ENCODE measurements at places on chromosomes 16 and 17.

- DNase-seq = no peak
These were observed 1.6 kb downstream of the SEZ6 start for GRCh38 chr17:29004081-29004692.

GRCh38 chr16:5835876-5836275, 738.3 kb upstream of the EEF2KMT start:
- no peak for DNase-seq

GRCh38 chr16:47392081-47392480, 68.8 kb downstream of the ITFG1 start:
- DNase-seq = no peak

DNA sequence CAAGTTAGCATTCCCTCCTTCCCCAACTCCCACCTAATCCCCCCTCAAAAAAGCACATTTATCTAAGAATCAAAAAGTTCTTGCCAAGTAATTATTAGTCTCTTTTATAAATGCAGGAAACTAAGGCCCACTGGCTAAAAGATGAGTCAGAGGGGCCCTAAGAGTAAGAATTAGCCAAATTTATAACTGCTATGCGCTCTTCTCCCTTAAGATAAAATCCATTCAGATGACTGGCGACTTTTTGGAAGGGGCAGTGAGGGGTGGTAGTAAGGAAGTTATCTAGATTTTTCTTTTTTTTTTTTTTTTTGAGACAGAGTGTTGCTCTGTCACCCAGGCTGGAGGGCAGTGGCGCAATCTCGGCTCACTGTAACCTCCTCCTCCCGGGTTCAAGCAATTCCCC, 17.1 kb downstream of the ZNF652 start:
- DNase-seq = no peak

DNA sequence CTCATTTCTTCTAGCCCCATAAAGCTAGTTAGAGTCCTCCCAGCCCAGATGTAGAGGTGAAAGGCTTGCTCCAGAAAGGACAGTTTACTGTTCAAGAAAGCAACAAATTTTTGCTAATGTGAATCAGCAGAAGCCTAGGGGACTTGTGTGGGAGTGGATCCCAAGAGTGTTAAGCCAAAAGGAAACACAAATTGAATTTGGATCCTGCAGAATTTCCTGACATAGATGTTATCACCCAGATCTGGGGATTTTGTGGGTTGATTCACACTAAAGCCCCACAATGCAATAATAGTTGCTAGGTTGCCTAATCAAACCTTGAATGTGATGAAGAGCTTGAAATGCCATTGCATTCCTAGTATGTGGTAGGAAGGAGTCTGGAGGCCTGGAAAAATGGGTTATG, 135.2 kb upstream of the HS3ST3A1 start:
- no peak for DNase-seq

DNA sequence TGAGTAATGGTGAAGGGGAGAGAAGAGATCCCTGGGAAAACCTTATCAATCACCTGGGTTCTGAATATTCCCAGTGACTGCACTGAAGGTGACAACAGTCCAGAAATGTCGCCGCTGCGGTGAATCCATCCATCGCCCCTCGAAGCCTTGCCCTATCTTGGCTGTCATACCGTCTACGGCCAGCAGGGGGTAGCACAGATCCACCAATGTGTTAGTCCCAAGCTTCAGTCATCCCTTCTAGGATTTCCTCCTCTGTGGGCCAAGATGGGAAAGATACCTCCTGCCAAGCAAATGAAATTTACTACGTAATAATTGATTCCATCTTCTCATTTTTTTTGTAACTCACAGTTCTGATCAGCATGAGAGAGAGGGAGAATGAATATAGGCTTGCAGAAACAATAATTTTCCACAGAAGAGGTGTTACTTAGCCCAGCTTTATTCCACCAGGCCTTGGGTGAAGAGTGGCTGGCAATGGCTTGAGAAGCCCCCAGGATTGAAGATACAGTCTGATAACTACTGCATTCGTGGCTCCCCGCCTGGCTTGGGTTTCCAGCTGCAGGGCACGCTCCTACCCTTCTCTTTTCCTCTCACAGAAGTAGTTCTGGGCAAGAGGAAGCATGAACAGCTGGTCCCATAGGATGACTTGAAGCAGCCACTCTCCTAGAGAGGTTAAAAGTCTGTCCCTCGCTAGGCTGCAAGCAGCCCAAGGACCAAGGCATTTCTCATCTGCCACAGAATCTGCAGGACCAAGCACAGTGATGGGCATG, 2.6 kb upstream of the FMNL1 start:
- peak; percentile 38 for DNase-seq
